Central memory CD4-positive, alpha-beta T cell (primary cell): ENCODE measurements at places on chromosomes 7 and 10.

GRCh38 chr10:23630885-23631284 lies 192.0 kb downstream of the OTUD1 start:
- DNase-seq = no peak

DNA sequence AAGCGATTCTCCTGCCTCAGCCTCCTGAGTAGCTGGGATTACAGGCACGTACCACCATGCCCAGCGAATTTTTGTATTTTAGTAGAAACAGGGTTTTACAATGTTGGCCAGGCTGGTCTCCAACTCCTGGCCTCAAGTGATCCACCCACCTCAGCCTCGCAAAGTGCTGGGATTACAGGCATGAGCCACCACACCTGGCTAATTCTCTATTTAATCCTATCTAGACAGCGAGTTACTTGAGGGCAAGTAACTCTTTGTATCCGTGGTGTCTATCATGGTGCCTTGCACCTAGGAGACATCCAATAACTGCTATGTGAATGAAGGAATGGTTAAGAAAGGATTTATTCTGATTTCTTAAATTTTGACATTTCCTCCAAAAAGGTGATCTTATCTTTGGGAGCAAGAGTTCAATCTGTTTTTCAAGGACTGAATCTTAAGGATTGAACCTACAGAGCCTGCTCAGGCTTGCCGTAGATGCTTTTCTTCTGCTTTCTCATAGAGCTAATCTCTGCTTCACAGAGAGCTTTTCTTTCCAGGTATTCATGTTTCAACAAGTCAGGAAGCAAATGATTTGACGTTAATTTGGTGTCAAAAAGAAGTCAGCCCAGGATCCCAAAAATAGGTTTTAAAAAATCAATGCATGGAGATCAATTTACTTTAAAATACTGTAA lies 101.6 kb downstream of the CUL2 start:
- no peak for DNase-seq

DNA sequence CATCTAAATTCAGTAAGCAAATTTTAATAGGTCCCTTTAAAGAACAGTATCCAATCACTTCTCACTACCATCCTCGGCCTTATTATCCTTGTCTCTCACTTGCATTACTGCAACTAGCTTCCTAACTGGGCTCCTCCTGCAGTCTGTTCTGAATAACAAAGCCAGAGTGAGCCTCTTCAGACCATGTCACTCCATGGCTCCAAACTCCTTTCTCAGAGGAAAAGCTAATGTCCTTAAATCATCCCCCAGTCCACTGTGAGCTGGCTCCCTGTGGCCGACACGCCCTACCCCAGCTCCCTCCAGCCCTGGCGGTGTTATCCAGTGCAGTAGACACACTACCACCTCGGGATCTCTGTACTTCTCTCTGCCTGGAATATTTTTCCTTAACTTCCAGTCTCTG lies 80.0 kb downstream of the EPC1 start:
- no peak for DNase-seq

- no peak for DNase-seq
Observed at GRCh38 chr10:95328013-95328412, 37.2 kb upstream of the PDLIM1 start.

DNA sequence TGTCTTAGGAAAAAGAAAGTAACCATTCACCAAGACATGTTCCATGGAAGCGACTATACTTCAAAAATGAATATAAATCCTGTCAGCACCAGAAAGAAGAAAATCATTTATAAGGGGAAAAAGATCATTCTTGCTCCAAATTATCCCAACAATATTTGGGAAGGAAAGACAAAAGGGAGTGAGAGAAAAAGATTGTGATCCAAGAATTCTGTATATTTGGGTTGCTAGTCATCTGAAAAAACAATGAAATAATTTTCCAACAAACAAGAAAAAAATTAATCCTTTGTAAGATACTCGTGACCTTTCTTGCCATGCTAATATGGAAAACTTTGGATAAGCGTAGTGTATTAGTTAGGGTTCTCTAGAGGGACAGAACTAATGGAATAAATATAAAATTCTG lies 163.2 kb upstream of the ZNF32 start:
- no peak for DNase-seq

GRCh38 chr7:90005836-90006235 lies 148.4 kb upstream of the STEAP1 start:
- DNase-seq = no peak

GRCh38 chr7:100964630-100965029 lies 4.7 kb upstream of the MUC12 start:
- no peak for DNase-seq

DNA sequence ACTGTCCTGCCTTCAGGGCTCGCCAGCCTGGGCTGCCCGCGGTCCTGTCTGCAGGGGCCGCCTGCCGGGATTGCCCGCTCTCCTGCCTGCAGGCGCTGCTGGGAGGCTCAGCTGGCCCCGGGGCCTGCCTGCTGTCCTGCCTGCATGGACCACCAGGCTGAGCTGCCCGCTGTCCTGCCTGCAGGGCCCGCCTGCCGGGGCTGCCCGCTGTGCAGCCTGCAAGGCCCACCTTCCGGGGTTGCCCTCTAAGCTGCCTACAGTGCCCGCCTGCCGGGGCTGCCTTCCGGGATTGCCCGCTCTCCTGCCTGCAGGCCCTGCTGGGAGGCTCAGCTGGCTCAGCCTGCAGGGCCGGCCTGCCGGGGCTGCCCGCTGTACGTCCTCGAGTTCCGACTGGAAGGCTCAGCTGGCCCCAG lies 164.4 kb downstream of the GLRX3 start:
- DNase-seq = no peak

DNA sequence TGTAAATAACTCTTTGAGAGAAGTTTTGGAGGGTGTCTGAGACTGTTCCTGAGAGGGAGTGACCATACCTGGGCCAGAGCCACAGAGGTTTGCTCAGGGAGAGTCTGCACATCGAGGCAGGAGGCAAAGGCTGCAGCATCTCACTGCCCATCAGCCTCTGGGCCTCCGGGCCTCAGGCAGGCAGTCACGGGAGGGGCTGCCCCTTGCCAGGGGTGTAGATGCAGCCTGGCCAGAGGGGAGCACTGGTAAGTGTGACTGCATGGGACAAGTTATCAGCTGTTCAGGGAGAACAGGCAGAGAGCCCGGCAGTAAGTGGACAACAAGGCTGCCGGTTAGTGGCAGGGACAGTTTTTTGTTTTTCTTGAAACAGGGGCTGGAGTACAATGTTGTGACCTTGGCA lies 55.9 kb downstream of the ZNF467 start:
- no peak for DNase-seq

- no peak for DNase-seq
Observed at GRCh38 chr10:248307-248706, 113.1 kb downstream of the ZMYND11 start.

DNA sequence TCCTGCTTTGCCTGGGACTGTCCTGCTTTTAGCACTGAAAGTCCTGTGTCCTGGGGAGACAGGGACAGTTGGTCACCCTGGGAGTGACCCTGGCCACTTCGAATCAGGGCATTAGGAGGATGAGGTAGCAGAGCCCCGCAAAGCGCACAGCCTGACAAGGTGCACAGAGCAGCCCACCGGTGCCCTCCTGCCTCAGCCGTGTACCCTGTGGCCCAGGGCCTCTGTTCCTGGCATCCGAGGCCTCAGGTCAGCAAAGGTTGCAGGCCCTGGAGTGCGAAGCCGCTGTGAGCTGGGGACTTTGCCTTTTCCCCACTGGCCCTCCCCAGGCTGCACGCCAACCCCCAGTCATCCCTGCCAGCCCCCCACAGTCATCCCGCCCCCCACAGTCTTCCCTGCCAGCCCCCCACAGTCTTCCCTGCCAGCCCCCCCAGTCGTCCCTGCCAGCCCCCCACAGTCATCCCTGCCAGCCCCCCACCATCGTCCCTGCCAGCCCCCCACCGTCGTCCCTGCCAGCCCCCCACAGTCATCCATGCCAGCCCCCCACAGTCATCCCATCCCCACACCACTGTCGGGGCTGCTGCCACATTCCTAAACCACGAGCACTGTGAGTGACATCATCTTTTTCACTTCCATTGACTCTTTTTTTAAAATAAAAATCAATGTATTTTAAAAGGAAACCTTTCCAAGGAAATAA lies 91.8 kb downstream of the RGS10 start:
- no peak for DNase-seq

DNA sequence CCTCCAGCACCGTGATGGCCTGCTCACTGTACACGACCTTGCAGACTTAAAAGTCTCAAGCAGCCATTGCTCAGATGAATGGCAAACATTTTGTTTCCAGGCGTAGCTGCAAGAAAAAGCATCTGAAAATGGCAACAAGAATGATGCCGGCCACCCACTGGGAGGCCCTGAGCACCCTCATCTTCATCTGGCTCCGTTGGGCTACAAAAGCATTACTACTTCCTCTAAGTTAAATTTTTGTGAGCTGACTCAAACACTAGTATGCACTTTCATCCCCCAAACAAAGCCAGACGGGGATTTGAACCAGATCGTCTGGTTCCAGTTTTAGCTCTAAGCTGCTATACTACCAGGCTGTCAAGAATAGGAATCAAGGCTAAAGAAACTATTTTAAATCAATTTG lies 116.6 kb upstream of the CDK1 start:
- DNase-seq = no peak

DNA sequence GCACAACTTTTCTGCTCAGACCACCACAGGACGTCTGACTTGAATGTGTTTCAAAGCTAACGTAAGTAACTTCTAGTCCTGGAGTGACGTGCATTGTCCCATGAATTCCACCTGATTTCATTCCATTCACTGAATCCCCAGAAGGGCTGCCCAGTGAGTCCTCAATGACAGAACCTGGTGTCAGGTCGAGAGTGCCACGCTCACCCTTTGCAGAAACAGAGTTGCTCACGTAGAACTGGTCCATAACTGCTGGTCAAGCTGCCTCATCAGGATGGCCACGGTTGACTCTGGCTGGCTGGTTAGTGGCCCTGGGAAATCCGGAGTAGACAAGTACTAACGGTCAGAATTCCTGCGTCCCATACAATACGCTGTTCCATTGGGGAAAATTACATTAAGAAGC lies 50.6 kb upstream of the UBE3C start:
- no peak for DNase-seq

GRCh38 chr7:47373871-47374451 lies 207.9 kb downstream of the TNS3 start:
- no peak for DNase-seq

DNA sequence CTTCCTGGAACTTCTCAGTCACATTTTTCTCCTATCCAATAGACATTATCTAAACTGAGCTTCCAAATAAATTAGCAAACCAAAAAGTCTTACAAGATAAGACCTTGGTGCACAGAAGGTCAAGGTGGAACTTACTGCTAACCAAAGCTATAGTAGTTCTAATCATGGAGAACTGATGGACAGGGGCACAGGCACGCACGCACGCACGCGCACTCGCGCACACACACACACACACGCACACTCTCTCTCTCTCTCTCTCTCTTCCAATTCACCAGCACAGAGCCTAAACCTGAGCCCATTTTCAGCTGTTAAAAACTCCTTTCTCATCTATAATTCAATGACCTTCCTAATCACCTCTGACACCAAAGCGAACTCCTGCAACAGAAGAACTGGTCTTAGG lies 7.5 kb downstream of the FGFR2 start:
- no peak for DNase-seq

- peak; percentile 27 for DNase-seq
Observed at GRCh38 chr7:106283831-106284713, 711 bp downstream of the NAMPT start.

DNA sequence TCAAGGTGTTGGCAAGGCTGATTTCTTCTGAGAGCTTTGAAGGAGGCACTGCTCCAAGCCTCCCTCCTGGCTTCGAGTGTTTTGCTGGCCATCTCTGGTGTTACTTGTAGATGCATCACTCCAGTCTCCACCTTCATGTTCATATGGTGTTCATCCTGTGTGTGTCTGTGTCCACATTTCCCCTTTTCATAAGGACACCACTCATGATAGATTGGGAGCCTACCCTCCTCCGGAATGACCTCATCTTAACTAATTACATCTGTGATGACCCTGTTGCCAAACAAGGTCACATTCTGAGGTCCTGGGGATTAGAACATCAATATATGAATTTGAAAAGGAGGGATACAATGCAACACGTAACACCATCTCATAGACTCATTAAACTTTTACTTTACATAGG lies 119.0 kb downstream of the CREB5 start:
- no peak for DNase-seq

- no peak for DNase-seq
Observed at GRCh38 chr10:126013489-126014281, 117.3 kb downstream of the FANK1 start.

DNA sequence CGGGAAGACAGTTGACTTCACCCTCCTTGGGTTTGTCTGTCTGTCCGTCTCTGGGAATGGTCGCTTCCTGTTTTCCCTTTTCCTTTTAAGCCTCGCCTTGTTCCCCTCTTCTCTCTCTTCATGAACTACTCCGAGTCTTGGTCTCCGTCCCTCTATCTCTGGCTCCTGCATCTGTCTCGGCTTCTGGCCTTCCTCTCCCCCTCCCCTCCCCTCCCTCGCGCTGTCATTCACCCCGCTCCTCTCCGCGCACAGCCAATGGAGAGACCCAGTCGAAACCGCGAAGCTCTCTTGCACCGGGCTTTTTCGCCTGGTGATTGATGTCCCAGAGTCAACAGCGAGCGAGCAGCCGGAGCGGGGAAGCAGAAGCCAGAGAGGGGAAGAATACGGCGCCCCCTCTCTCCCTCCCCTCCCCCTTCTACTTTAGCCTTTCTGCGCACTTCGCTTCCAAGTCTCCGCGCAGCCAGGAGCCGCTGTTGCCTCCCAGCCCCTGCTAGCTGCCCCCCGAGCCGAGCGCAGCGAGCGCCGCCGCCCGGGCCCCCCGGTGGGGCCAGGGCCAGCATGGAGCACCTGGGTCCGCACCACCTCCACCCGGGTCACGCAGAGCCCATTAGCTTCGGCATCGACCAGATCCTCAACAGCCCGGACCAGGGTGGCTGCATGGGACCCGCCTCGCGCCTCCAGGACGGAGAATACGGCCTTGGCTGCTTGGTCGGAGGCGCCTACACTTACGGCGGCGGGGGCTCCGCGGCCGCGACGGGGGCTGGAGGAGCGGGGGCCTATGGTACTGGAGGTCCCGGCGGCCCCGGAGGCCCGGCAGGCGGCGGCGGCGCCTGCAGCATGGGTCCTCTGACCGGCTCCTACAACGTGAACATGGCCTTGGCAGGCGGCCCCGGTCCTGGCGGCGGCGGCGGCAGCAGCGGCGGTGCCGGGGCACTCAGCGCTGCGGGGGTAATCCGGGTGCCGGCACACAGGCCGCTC lies at the start of gene TLX1:
Gene TLX1 (plus strand): TSS at position 317 of the 978 bp plus-strand sequence. CDS start 242 bp downstream, at position 559.
- no peak for DNase-seq

- no peak for DNase-seq
Observed at GRCh38 chr10:64731016-64731415, 1209.8 kb downstream of the REEP3 start.

- DNase-seq = peak; percentile 53
Observed at GRCh38 chr7:26198133-26198780, 2.3 kb downstream of the HNRNPA2B1 start.

- DNase-seq = no peak
Observed at GRCh38 chr10:90480466-90480865, 377.4 kb downstream of the HTR7 start.

DNA sequence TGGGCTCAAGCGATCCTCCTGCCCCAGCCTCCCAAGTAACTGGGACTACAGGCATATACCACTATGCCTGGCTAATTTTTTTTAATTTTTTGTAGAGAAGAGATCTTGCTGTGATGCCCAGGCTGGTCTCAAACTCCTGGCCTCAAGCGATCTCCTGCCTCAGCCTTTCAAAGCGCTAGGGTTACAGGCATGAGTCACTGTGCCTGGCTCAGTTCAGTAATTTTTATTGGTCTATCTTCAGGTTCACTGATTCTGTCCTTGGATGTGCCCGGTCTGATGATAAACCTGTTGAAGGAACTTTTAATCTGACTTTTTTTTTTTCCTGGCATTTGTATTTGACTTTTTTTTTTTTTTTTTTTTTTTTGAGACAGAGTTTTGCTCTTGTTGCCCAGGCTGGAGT lies 40.1 kb upstream of the STRIP2 start:
- no peak for DNase-seq

- DNase-seq = no peak
Observed at GRCh38 chr7:50869108-50869725, 86.5 kb upstream of the GRB10 start.
